M059J (cell line): ENCODE measurements at places on chromosomes 6 and 20.

DNA sequence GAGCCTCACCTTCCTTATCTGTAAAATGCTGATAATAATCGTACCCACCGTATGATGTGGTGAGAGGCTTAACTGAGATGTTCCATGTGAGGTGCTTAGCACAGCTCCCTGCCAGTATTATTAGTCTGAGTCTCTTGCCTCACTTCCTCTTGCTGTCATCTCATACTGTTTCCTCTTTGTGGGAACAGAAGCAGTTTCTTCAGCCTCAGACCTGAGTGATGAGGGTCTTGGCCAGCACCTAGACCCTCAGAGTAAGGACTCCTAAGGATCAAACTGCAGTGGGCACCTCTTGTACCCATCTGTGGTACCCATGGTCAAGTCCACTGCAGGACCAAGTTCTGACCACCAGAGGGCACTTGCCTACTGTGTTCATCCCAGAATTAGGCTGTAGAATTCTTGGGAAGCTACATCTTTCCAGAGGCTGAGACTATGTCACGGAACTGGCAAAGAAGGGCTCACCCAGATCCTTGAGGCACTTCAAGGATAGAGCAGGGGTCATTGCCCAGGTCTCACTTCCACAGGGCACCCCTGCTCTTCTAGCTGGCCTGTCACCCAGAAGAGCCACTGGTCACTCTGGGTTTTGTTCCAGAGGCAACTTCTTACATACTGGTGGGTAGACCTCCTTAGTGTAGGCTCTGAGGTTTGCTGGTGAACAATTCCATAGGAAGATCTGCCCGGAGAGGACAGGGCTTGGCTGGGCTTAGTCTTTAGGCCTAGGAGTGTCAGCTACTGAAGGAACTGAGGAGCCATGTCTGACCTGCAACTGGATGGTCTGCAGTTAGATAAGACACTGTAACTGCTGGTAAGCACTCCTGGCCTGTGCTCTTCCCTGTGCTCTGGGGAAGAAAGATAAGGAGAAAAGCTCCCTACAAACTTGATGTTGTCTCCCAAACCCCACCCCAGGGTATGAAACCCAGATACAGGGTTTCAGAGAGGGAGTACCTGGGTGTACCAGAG, 20.6 kb upstream of the SGK2 start:
- DNase-seq: peak; percentile 63

GRCh38 chr6:155454471-155454870, 1.2 kb downstream of the NOX3 start:
- no peak for DNase-seq

DNA sequence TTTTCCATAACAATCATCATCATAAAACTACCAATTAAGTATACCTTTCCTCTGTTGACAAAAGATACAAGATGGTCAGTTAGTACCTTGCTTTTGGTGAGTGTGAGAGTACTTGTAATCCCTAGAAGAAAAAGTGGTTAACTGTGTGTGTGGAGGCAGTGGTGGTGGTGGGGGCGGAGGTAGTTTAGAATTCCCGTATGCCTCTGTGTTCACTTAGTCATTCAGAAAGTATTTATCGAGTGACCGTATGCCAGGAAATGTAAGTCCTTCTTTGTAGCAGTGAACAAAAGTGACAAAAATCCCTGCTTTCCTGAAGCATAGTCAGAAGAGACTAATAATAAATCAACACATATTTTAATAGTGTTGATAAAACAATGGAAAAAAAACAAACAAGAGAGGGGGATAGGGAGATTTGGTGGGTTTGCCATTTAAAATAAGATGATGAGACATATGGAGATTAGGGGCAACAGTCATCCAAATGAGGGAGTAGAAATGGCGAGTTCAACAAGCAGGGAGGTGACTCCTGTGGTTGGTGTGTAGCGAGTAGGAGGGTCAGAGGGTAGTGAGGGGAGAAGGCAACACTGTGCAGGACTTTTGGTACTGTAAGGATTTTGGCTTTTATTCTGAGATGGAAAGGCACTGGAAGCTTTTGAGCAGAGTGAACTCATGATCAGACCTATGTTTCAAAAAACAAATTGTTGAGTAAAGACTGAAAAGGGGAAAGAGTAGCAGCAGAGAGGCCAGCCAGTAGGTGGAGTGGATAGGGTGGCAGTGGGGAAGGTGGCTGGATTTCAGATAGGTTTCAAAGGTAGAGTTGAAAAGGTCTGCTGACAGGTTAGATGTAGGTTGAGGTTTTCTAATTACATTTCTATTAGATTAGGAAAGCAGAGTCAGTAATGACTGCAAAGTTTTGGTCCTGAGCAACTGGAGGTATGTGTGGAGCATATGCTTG, 40.3 kb upstream of the SIM1 start:
- peak; percentile 96 for DNase-seq

- DNase-seq: no peak
Measured at GRCh38 chr20:23153696-23154341, 67.7 kb upstream of the CD93 start.
